ENCODE measurements at places on chromosomes 12 and 14.

DNA sequence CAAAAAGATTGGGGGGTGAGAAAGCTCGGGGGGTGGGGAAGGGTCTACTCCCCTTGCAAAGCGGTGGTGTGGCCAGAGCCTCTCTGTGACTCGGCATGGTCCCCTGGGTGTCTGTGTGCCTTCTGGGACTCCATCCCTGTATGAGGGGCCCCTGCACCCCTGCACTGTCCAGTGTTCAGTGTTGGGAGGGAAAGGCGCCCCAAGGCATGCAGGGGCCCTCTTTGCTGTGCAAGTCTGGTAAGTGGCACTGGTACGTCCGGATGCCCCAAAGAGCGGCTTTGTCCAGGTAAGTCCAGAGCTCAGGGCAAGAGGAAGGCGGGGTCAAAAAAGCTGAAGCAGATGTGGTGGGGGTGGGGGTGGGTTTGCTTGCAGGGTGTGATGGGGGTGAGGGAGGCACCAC lies 23.7 kb downstream of the RTL1 start:
- DNase-seq = no peak

DNA sequence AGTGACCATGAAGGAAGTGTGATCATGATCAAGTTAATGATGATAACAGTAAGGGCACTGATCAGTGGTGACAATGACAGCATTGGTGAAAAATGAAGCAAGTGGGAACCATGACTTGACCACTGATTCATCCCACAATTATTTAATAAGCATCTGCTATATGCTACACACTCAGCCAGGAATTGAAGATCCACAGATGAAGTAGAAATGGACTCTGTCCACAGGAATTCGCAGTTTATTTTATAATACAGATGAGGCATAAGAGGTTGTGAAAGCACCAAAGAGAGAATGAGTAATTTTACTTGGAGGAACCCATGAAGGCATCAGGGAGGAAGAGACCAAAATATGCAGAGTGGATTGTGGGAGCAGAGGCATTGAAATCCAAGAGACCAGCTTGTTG lies 33.8 kb upstream of the SMUG1 start:
- DNase-seq = no peak

DNA sequence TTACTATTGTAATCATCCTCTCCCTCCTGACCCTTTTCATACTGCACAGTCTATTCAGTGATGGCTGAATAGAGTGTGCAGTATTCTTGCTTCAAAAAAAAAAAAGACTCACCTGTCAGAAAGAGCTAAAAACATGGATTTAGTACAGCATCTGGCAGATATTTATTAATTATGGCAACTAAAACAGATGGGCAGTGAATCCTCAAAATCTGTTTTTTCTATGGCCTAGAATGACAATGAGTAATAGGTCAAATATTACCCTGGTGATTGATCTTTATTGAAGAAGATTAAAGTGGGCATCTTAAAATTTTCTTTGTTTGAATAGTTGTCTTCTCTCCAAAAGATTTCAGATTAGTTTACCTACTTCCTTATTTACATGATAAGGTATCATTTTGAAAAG lies 543.6 kb downstream of the FOXG1 start:
- no peak for DNase-seq

- DNase-seq = no peak
Observed at GRCh38 chr14:99687284-99688209, 3.4 kb downstream of the CYP46A1 start.

- peak; percentile 23 for DNase-seq
Observed at GRCh38 chr12:54561164-54561563, 11.8 kb downstream of the PDE1B start.

DNA sequence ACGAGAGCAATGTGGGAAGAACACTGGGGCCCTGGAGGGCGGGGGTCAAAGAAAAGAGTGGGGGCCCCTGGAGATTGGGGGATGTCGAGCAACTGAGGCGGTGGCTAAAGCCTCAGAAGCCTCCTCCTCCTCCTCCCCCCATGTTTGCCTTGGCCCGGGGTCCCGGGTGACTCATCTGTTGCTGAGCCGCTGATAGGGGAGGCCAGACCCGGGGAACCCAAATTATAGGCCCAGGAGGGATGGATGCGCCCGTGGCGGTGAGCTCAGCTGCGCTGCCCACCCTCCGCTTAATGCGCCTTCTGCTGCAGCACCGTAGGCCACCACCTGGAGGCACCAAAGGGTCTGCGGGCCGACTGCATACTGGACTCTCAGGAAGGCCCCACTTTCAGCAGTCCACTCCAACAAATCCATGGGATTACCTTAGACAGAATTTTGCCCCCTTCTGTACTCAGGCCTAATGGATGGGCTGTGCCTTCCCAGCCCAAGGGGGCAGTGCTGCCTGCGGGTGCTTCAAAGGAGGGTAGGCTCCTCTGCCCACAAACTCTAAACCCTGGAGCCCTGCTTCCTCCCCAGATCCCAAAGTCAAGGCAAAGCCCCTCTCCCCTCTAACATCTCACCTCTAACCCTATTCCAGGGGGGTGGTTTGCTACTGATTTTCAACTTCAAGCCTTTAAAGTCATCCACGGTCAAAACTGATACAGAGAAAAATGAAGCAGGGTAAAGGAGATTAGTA lies 2.6 kb upstream of the WNT10B start:
- peak; percentile 60 for DNase-seq

DNA sequence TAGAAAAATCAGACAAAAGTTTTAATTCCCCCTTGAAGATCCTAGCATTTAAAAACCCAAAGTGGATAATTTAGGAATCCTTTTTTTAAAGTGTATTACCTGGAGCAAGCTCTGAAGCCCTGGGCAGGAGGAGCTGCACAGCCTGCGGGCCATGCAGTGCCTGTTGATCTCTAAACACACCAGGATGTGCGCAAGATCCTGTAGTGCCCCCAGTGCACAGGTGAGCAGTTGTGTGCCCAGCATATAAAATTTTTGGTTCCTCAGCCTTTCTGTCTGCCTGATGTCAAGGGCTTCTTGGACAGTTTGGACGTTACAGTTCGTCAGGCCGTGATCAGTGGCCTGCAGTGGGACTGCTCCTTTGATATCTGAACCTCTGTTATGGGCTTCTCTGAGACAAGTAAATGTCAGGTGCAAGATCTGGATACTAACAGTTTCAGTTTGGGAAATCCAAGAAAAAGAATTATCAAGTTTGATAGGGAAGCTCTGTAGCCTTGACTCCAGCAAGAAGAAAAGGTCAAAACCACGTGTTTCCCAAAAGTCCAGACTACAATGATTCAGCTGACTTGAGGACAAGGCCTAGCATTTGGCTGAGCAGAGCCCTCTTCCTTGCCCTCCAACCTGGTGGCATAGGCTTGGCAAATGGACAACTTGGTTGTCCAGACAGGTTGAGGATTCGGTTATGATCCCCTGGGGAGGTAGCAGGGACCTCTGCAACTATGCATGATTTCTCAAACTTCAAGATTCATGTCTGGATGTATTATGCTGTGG lies 1.0 kb downstream of the ATXN7L3B start:
- DNase-seq = no peak

DNA sequence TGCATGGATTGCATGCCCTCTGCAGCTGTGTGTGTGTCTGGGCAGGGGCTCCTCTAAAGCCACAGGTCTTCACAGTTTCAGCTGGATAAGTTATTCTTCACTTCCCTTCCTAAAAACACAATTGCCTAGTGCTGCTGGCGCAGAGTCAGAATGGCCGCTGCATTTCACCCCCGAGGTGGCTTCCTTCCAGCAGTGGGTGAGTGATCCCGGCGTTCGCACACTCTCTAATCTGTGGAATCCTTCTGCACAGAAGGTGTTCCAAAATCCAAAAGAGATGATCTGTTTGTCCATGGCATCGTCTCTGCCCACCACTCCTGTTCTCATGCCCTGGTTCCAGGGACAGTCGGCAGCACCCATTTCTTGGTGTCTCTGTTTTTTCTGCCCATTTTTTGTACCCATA lies 340.7 kb downstream of the DPF3 start:
- DNase-seq = no peak

Data from mucosa of descending colon (tissue), 3 donors.